ENCODE measurements at places on chromosomes 2 and 18. TPM values are rescaled to one million over a fixed set of nuclear protein-coding genes. Genes with fewer than 3 reads are reported as not detected.

The C1QL2 gene
- total RNA-seq, result not detected

The ALLC gene
- not detected for total RNA-seq

The SRD5A2 gene
- not detected for total RNA-seq

The CCDC74B gene
- total RNA-seq, result 0.97 TPM

The GALNT13 gene
- total RNA-seq, result not detected

The PLCL1 gene
- 96.2 TPM for total RNA-seq

The GAD1 gene
- not detected for total RNA-seq

The SPDYA gene
- total RNA-seq, result 0.35 TPM

The DLX2 gene
- total RNA-seq, result not detected

The KIF5C gene
- total RNA-seq, result 0.87 TPM

The EPB41L3 gene
- 10.5 TPM for total RNA-seq

The AAMP gene
- total RNA-seq, result 50.6 TPM

The LYPD6B gene
- not detected for total RNA-seq

The TMEM169 gene
- total RNA-seq, result 0.24 TPM

The SAP130 gene
- total RNA-seq, result 13.9 TPM

The KLHL41 gene
- 159 TPM for total RNA-seq

The EML6 gene
- 0.16 TPM for total RNA-seq

The CNDP1 gene
- not detected for total RNA-seq

The UBXN2A gene
- 21.2 TPM for total RNA-seq

The REG1B gene
- total RNA-seq, result not detected

The NRP2 gene
- total RNA-seq, result 7.6 TPM

The POLR1A gene
- 12.8 TPM for total RNA-seq

The MBD2 gene
- 45.1 TPM for total RNA-seq

The DTNB gene
- 3.3 TPM for total RNA-seq

The SERPINB2 gene
- not detected for total RNA-seq

The ABI2 gene
- total RNA-seq, result 43.5 TPM

The RPRM gene
- total RNA-seq, result not detected

The PARD3B gene
- 7.8 TPM for total RNA-seq

The PLCD4 gene
- 0.43 TPM for total RNA-seq

The TBR1 gene
- total RNA-seq, result not detected

The IL37 gene
- total RNA-seq, result not detected
